Fibroblast of skin of right biceps (primary cell): ENCODE measurements at places on chromosomes 13 and 19.
A peak's percentile ranks its signal among the peaks of the same experiment; 100 is the strongest.

DNA sequence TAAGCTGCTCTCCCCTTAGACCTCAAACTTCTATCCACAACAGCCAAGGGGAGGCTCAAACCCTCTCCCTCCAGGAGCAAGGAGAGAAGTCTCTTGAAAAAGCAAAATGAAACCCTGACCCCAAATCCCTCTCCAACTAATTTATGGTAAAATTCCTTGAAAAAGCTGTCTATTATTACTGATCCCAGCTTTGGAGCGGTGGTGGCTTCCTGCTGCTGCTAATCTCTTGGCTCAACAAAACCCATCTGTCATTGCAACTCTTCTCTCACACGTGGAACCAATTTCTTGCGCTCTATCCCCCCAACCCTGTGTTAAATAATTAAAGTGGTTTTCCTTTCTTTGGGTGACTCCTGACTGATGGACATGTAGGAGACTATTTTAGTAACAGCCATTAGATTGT is 64.1 kb upstream of the OXGR1 start:
- DNase-seq = peak; percentile 83

GRCh38 chr19:49157445-49158224 is at the start of gene TRPM4:
TRPM4 (plus strand) TSS chr19:49157792; CDS start chr19:49157867, 75 bp downstream.
- peak; percentile 83 for DNase-seq

GRCh38 chr19:14957464-14957863 is 16.2 kb downstream of the OR7C2 start:
- DNase-seq = no peak

DNA sequence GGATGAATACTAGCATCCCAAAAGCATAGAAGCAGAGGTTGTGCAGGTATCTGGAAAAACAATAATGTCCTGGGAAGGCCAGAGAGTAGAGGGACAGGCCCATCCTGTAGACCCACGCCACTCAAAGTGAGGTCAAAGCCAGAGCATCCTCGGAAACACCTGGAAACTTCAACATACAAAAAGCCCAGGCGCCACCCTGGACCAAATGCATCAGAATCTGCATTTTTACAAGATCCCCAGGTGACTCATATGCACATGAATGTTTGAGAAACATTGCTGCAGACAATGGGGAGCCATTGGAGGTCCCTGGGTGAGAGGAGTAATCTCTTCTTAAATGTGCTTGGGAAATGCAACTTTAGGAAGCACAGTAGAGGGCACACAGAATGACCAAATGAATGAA is 684.1 kb downstream of the DIAPH3 start:
- DNase-seq = peak; percentile 26

DNA sequence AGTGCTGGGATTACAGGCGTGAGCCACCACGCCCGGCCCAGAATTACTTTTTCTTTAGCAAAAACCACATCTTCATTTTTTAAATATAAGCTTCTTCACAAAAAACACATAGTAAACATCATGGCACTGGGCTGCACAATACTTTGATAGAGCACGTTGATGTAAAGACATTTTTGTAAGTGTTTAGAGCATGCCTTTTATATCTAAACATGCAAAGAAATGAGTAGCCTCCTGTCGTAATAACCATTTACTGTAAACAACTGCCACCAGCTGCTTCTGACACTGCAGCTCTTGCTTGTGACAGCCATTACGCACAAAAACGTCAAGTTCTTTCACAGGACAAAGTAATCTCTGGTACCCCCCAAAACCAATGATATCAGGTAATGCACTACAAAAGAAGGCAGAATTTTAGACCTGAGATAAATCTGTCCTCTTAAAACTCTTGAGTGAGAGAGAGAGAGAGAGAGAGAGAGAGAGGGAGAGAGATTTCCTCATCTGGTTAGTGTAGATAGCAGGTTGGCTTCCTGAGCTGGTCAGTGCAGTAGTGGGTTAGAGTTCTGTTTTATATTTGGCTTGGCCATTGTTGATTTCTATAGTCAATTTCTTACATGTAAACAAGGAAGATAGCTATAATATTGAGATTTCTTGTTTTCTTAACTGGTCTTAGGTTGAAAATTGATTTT is 6.7 kb upstream of the ZNF548 start:
- no peak for DNase-seq

DNA sequence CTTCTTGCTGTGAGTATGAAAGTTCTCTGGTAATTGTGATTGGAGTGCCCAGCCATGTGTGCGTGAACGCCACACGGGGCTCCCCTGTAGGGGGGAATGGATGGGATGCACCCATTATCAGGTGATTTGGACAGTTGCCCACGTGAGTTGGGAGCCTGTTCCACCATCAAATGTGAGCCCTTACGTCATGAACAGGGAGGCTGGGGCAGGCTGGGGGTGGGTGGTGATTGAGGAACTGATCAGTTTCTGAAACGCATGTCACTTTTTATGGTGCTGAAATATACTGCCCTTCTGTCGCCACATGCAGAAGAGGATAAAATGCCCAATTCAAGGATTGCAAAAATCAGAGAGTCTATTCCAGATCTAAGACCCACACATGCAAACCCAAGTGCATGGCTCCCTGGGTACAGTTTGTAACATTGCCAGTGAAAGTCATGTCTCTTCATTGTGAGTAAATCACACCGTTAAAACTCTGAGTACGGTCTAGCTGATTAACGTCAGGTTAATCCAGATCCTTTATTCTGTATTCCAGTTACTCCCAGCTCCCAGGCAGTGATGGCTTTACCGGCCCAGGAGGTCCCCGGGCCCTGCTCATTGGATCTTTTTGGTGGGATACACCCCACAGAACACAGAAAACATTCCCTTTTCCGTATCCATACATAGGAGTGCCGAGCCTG is 90.2 kb downstream of the RAB20 start:
- no peak for DNase-seq

DNA sequence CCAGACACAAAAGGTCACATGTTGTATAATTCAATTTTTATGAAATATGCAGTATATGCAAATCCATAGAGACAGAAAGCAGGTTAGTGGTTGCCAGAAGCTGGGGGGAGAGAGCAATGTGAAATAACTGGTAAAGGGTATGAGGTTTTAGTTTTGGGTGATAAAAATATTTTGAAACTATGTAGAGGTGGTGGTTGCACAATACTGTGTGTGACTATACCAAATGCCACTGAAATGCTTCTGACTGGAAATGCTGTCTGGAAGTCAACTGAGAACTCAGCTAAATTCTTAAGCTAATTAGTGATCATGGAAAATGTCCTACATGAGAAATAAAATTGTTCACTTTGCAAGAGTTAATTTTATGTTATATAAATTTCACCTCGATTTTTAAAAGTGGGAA is 65.3 kb upstream of the RXFP2 start:
- peak; percentile 58 for DNase-seq

DNA sequence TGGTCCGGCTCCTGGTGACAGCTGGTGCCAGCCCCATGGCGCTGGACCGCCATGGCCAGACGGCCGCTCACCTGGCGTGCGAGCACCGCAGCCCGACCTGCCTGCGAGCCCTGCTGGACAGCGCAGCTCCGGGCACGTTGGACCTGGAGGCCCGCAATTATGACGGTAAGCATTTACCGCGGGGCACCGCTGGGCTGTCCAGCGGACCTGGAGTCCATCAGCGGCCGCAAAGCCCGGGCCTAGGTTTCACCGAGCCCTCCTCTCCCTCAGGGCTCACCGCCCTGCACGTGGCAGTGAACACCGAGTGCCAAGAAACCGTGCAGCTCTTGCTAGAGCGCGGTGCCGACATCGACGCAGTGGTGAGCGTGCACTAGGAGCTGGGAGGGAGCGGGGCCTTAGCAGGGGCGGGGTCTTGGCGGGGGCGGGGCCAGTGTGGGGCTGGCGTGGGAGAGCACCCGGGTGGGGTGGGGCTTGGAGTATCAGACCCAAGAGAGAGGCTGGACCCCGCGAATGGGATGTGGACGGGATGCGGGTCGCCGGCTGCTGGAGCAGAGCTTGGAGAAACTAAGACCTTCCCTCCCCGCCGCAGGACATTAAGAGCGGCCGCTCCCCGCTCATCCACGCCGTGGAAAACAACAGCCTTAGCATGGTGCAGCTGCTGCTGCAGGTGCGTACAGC is 8.7 kb downstream of the BCL3 start:
- peak; percentile 78 for DNase-seq

- no peak for DNase-seq
Measured at GRCh38 chr13:44158881-44159632, 214.6 kb upstream of the SERP2 start.

- no peak for DNase-seq
Measured at GRCh38 chr13:111511219-111511732, 190.8 kb downstream of the TEX29 start.

- no peak for DNase-seq
Measured at GRCh38 chr13:103931885-103932284, 865.7 kb upstream of the SLC10A2 start.

- no peak for DNase-seq
Measured at GRCh38 chr13:113897966-113898365, 34.1 kb upstream of the GAS6 start.

DNA sequence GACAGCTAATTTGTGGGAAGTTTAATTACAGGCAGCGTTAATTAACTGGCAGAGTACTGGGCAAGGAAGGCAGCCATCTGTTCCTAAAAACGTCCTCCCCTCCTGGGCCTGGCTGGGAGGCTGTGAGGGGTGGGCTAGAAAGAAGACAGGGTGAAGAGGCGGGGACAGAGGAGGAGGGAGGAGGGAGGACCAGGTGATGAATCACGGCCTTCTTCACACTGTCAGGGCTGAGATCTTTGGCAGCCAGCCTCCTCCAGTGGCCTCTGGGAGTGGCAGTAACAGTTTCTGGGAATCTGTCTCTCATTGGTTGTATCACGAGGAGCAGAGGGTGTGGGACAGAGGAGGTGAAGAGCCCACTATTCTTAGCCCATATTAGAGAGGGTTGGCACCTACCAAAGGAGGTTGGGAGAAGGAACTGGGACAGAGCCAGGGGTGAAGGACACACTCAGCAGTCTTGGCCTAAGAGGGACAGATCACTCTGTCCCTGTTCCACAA is 9.6 kb upstream of the ZNRF4 start:
- peak; percentile 62 for DNase-seq

DNA sequence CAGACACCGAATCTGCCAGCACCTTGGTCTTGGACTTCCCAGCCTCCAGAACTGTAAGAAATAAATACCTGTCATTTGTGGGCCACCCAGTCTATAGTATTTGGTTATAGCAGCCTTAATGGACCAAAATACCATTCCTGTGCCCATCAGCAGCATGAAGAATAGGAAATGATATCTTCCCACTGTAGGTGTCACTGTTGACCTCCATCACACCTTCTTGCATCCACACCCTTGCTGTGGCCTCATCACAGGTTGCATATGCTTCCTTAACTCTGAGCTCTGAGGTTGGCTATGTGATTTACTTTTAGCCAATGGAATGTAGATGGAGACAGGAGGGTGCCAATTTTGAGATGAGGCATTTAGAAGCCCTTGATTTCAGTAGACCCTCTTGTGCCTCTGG is 242.0 kb upstream of the TSHZ3 start:
- DNase-seq = no peak

- no peak for DNase-seq
Measured at GRCh38 chr19:38669552-38669951, 22.1 kb downstream of the ACTN4 start.

DNA sequence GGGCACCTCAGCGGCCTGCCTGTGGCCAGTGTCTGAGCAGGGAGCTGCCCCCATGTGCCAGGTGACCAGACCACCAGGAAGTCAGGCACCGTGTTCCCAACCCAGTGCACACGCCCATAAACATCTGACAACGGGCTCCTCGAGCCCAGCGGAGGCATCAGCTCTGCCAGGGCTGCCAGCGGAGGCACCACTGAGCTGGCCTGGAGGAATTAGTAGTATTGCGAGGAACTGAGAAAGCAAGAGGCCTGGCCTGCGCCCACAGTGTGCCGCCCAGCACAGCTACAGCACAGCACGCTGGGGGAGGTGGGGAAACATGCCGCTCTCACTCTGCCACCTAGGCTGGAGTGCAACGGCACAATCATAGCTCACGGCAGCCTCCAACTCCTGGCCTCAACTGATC is 44.6 kb downstream of the ANKRD27 start:
- no peak for DNase-seq

DNA sequence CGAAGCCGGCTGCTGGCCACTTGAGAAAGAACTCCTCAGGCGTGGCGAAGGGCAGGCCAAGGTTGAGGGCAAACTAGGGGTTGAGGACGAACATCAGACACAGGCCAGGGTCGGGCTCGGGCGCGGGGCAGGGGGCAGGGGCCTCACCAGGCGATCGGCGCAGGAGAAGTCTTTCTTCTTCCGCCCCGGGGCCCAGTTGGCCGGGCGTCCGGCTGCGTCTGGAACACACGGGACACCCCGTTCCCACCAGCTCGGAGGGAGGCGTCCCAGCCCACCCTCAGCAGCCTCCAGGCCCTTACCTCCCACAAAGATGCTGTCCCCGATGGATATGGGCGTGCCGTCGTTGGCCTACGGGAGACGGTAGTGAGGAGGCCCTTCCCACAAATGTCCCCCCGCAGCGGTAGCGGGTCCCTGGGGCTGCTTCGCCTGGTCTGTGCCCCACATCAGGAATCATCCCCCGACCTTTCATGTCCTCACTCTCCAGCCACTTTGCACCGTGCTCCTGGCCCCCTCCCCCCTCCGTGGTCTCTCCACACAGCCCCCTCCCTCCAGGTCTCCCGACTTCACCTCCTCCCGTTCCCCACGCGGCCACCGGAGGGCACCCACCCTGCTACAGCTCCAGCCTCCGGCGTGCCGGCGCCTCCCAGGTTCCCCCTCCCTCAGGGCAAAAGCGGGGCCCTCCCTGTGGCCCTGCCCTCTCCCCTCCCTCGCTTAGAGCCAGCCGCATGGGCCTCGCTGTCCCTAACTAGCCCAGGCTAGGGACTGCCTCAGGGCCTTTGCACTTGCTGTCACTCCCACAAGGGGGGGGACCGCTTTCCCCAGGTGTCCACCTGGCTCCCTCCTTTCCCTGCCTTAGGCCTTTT is 4.8 kb downstream of the PNKP start:
- no peak for DNase-seq

- DNase-seq = no peak
Measured at GRCh38 chr13:40213779-40214178, 452.7 kb downstream of the FOXO1 start.

DNA sequence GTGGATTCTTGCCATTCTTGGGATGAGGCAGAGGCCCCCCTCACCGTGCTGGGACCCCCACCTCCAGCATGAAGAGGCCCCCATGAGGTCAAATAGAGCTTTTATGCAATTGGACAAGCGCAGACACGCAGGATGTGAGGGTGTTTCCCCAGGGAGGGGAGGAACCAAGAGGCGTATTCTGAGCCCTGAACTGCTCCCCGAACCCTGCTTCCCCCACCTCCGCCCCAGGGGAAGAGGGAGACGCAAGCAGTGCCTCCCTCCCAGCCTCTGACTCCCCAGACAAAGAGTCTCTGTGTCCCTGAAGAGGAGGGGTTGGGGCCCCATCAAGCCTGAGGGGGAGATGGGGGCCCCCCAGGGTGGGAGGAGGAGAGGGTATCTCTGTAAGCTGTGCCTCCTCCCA is 1.3 kb upstream of the RDH8 start:
- DNase-seq = no peak

GRCh38 chr13:82480415-82480814 is 1401.9 kb downstream of the SLITRK1 start:
- DNase-seq = no peak
